HS-5 (cell line): ENCODE measurements at places on chromosomes 1 and 21.

GRCh38 chr1:61071205-61072130 is 10.9 kb upstream of the NFIA start:
- no peak for DNase-seq

GRCh38 chr1:95542936-95543335 is 308.9 kb downstream of the RWDD3 start:
- DNase-seq, result no peak

DNA sequence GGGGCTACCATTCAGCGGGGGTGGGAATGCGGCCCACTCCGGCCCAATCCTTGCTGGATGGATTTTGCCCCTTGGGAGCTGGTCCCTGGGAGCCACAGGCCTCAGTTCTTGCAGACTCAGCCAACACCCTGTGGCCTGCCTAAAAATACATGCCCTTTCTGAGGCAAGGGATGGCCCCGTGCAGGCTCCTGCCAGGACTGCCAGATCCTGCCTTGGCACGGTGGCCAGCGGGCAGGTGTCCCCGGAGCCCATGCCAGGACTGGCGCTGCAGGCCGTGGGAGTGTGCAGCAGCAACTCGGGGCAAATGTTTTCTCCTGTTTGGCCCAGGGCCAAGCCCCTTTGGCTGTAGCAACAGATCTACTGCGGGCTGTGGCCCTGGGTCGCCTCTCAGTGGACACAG is 1.6 kb upstream of the PANK4 start:
- DNase-seq, result no peak

DNA sequence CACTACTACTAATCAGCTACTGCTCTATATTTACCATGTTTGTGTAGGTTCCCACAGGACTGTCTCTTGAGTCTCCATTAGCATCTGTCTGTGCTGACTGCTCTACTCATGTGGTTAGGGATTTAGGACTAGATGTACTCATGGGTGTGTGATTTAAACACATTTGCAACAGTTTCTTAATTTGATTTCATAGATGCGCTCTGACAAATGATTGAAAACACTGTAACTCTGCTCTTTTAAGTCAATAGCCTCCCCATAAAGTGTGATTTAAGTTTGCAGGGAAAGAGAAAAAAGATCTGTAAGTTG is 809.3 kb downstream of the NCAM2 start:
- no peak for DNase-seq

- DNase-seq, result no peak
These were observed 6.9 kb upstream of the TMEM269 start for GRCh38 chr1:42777852-42778251.

- no peak for DNase-seq
These were observed 32.8 kb downstream of the OSBPL9 start for GRCh38 chr1:51649593-51650091.

DNA sequence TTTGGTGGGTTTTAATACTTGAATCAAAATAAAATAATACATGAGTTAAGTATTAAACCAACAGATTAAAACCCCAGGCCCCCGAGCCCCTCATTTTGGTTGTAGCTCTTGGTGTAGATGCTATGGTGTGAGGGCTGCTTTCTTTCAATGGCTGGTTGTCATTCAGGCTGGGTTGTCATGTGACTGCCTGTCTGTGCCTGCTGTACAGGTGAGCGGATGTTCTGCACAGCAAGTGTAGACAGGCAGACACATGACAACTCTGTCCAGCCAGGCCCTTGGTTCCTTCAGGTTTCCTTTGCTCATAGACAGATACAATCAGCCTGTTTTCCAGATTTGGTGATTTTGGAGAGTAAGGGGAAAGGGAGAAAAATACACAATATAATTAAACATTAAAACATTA is 281.9 kb upstream of the C1orf105 start:
- no peak for DNase-seq
